Activated CD4-positive, alpha-beta T cell treated with anti-CD3 and anti-CD28 coated beads for 1 hour (primary cell): ENCODE measurements at places on chromosomes 11 and 22.

DNA sequence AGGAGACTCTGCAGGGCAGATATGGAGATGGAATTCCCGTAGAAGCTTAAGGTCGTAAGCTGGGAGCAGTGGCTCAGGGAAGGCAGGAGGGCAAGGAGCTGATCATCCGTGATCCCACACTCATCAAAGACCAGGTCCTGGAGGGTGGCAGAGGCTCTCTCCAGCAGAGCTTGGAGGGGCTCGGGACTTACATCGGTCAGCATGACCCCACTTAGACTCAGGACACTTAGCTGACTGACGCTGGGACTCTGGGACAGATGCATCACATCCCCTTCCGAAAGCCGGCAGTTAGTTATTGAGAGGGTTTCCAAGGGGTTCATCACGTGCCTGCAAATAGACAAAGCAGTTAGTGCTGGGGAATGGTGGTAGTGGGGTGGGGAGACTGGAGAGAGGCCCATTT is 10.7 kb downstream of the PRAME start:
- no peak for DNase-seq

DNA sequence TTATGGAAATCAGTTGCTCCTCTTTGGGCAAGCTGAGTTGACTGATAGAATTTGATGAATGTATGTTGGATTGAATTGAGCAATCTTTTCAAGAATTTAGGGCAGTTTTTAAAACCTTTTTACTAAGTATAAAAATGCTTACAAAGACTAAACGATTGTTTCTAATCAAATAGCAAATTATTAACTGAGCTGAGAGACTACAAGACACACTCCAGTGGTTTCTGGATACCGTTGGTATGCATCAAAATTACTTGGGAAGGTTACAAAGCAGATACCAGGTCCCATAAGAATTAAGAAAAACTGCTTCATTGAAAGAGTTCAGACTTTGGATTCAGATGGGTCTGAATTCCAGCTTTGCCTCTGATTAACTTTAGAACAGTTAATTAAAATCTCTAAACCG is 721.4 kb downstream of the FAM181B start:
- no peak for DNase-seq

- DNase-seq, result no peak
Observed at GRCh38 chr11:36235750-36236149, 53.5 kb downstream of the COMMD9 start.

DNA sequence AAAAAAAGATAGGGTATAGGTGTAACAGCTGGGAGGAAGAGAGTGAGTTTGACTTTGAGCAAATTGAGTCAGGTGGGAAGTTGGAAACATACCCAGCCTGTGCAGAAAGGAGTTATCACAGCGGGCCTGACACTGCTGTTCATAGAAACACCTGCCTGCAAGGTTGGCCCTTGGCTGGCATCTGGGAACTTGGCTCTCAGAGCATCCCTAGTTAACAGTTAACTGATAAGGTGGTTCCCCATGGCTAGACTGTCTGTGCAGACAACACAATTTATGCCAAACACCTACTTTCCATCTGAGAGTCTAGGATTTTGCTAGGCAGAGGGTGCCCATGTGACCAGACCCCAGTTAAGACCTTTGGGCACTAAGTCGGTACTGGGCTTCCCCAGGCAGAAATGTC is 31.4 kb downstream of the ADAMTS8 start:
- no peak for DNase-seq

DNA sequence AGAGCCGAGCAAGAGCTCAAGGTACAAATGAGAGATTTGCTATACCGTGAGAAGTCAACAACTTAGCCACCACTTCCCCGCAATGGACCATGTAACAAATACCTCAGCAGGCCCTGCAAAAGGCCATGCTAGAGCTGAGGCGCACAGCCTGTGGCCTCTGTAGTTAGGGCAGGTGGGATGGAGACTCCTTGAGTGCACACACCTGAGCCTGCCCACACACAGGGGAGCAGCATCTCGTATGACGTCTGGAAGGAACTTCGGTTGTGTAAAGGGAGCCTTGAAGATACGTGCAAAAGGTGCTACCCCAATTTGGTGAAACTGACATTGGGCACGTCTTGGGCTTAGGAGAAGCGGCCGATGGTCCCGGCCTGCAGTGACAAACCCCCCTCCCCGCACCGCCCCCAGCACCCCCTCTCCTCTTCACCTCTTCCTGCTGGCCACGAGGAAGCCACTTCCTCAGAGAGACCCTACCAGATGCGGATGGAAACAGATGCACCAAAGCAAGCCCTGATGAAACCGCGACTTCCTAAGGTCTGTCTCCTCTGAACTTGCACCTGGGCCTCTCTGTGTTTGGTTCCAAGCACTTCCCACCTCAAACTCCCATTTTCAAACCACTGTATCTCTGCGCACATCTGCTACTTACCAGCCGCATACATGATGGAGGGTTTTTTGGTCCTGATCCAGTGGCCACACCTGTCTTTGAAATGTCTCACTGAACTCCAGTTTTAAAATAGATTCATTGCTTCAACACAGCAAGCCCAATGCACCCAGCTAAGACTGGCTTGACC is 10.6 kb downstream of the CDPF1 start:
- no peak for DNase-seq

DNA sequence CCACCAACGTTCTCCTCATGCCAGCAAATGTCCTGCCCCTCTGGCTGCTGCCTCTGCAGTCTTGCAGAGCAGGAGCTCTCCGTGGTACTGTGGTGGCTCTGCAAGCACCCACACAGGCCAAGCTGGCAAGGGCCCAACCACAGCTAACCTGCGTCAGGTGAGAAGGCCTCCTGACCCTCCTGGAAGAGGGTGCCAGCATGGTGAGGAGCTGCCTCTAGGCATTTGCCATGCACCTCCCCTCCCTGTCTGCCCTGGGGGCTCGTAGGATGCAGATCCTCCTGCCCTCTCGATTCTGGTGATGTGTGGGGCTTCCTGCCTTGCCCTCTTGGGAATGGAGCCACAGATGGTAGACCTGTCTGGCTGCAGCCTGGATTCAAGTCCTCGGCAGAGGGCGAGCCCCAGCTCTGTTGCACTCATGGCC is 1408.8 kb downstream of the TBC1D22A start:
- no peak for DNase-seq

GRCh38 chr11:81112718-81113117 is 1620.9 kb downstream of the FAM181B start:
- no peak for DNase-seq

- no peak for DNase-seq
Observed at GRCh38 chr11:110525883-110526282, 96.1 kb downstream of the FDX1 start.

DNA sequence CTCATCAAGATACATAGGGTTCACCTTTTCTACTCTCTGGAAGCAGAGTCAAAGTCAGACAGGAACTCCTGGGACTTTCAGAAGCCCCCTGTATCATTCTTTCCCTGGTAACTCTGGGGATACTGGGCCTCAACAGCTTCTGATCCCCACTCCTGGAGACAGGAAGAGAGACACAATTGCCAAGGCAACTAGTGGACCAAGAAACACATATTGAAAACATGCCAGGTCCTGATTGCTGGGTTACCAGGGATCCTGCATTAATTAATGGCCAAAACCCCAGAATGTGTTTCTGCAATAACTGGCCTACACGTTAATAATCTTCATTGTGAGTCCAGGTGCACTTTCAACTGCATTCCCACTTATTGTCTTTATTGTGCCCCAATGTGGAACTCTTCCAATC is 260.8 kb upstream of the POU2AF2 start:
- no peak for DNase-seq

DNA sequence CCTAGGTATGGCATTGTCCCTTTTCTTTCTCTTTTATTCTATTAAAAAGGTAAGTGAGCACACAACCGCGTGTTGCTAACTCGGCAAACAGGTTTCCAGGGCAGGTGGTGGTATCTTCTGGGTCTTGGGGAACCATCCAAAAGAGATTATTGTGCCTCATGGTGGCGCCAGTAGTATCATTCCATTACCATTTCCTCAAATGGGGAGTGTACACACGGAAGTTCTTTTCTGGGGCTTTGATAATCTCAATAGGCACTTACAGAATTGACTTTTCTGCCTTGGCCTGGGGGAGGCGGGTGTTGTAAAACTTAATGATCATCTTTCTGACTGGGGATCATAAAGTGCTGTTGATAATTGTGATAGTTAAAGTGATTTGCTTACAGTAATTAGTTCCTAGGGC is 234.1 kb downstream of the KIRREL3 start:
- DNase-seq, result no peak
